ENCODE measurements at places on chromosomes 2 and 18. TPM values are rescaled to one million over a fixed set of nuclear protein-coding genes. Genes with fewer than 3 reads are reported as not detected.

- no peak for DNase-seq
Measured at GRCh38 chr2:150459281-150459680, 28.2 kb downstream of the RND3 start.

DNA sequence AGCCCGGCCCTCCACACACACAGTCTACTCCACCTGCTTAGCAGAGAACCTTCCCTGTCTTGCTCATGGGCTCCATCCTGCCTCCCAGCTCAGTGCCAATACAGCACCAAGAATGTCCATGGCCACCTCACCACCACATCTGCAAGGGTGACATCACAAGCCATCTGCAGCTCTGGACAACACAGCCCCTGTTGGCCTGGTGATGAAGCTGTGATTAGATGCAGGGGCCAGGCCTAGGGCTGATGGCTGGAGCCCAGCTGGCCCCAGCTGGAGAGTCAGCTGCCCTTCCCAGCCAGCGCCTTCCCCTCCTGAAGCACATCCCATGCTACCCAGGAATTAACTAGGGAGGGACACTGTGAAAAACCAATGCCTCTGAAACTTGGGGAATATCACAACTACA lies 91.1 kb downstream of the TTC32 start:
- no peak for DNase-seq

- no peak for DNase-seq
Measured at GRCh38 chr2:73053316-73054114, 18.0 kb downstream of the SFXN5 start.

DNA sequence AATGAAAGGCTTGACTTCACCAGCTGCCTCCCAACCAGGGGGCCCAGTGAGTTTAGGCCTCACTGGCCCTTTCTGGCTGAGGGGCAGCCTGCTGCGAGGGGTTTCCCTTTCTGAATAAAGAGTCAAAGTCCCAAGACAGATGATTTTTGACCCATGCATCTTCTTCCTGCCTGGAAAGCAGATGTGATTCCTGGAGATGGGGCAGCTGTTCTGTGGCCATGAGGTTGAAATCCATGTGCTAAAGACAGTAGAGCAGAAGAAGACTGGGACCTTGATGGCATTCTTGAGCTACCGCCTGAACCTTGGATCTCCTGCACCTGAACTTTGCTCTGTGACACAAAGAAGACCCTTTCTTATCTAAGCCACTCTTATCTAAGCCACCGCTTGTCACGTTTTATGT lies 19.8 kb downstream of the HPCAL1 start:
- DNase-seq = no peak

GRCh38 chr2:110702514-110703380 lies 24.9 kb upstream of the BUB1 start:
- no peak for DNase-seq

DNA sequence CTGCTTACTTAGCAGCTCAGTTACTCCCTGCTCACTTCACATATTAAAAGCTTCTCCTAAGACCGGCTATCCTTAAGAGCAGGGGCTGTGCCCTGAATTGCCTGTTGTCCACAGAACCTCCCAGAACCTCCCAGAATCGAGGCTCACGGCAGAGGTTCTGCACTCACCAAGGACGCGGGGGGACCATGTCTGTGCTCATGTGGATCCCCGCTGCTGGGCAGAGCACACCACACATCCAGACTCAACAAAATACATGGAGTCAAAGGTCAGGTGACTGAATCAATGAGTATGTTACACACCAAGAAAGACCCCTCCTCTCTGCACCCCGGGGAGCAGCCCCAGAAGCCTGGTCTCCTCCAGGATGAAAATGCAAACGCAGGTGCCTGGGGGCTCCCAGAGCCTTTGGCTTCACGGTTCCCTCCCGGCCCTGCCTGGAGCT lies 149.0 kb downstream of the MBP start:
- no peak for DNase-seq

DNA sequence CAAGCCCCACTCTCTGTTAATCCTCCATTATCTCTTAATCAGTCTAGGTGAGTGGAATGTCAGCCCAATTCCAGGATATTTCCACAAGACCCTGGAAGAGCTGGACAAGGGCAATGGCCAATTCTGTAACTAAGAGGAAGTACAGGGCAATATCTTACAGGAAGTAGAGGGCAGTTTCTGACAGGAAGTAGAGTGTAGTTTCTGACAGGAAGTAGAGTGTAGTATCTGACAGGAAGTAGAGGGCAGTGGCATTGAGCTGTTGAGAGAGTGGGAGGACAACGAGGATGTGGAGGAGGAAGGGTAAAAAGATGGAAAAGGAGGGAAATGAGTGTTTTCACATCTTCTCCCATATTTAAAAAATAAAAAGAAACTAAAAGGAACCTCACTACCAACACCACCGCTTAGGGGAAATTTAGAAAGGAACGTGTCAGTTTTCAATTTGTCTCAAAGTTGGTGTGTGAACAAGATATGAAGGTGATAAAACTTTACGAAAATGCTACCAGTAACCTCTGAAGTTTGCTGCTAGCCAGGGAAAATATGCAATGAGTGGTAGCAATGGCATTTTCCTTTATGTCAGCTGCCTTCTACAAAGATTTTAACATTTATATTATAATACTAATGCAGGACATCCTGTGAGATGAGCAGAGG lies 430.9 kb upstream of the HNRNPA3 start:
- no peak for DNase-seq

DNA sequence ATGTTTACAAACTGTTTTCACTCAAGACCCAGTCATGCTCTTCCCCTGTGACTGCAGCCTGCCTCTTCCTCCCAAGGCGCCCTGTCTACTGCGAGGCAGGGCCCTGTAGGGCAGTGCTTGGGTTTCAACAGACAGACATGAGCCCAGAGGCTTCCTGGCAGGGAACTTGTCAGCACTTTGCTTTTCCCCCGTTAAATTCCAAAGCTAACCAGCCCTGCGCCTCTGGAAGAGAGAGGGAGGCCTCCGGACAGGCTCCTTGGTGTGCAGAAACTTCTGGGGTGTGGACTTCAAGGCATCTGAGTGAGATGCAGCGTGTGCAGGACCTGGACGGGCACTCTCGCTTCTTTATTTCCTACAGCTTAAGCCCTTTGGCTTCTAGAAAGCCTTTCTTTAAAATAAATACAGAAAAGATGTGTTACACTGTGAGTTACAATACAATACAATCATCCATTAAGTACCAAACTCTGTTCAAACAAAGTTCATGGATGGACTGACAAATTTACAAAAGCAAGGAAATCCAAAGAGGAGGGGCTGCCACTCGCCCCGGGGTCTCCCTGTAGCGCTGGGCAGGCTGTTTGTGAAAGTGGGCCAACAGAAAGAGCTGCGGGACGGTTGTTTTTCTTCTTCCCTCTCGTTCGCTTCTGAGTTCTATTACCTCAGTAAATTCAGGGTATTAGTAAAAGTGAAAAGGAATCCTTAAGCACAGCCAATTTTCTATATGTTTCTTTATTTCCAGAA lies 8.8 kb upstream of the ZNF516 start:
- DNase-seq = no peak

DNA sequence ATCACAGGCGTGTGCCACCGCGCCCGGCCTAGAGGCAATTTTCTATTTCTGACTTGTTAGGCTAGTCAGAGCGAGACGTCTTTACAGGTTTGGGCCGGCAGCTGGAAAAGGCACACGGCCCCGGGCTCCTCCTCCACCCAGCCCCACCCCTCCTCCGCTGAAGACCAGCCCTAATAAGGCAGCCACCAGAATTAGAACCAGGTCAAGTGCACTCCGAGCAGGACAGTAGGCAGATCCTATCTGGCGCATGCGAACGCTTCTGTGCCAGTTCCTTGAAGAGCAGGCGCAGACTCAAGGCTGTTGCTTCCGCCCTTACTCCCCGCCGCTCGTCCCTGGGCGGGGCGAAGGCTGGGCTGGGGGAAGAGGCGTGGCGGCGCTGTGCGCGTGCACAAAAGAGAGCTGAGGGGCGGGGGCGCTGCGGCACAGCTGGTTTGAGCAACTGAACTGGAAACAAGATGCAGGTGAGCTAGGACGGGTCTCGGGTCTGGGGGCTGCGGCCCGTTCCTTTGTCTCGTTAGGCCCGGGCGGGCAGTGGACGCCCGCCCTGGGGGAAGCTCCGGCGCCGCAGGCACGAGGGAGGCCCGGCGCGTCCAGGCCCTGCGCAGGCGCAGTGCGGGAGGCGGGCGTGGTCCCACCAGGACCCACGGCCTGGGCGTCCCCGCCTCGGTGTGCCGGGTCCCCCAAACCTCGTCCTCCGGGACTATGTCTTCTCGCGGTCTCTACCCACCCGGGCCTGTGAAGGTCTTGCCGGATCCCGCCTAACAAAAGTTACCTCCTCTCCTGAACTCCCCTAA lies at the start of gene PDCL3:
PDCL3 (plus strand) TSS at position 381 of the 794 bp plus-strand sequence; CDS start at position 456, 75 bp downstream.
- peak; percentile 94 for DNase-seq

DNA sequence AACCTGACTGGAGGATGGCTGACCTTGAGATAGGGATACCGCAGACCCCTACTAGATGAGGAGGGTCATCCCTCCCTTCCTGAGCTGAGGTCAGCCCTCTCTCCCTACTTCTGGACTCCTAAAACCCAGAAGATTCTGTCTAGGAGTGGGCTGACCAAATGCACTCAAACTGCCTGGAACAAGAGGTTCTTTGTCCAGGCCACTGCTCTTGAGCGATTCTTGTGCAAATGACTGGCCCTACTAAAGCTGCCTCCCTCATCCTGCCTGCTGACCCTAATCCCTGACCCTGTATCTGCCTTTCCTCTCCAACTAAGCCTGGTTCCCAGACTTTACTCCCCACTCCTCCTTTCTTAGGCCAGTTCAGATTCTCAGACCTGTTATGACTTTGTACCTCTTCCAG lies 56.2 kb downstream of the EFR3B start:
- DNase-seq = no peak

- no peak for DNase-seq
Measured at GRCh38 chr2:26161926-26162325, 11.0 kb upstream of the GAREM2 start.

TUBA3D gene
- total RNA-seq = not detected

ACMSD gene
- total RNA-seq = not detected

MPV17 gene
- 29.3 TPM for total RNA-seq

PTMA gene
- total RNA-seq = 1,546 TPM
